ENCODE measurements at places on chromosomes 11 and 22.

GRCh38 chr11:65058419-65059054, at the start of gene NAALADL1:
Gene NAALADL1 (minus strand): TSS chr11:65058553. CDS start chr11:65058521, 32 bp downstream.
- DNase-seq: no peak

- DNase-seq: no peak
Measured at GRCh38 chr11:72781313-72782080, 12.3 kb downstream of the STARD10 start.

GRCh38 chr11:128587415-128587814, at the start of gene ETS1:
Gene ETS1 (minus strand): TSS chr11:128587558. CDS start chr11:128573130, 14,428 bp downstream.
- no peak for DNase-seq

- no peak for DNase-seq
Measured at GRCh38 chr11:68694431-68695297, 10.3 kb downstream of the GAL start.

- no peak for DNase-seq
Measured at GRCh38 chr11:37857726-37858125, 1259.7 kb upstream of the RAG2 start.

GRCh38 chr11:34823639-34824038, 92.5 kb downstream of the APIP start:
- DNase-seq: no peak

DNA sequence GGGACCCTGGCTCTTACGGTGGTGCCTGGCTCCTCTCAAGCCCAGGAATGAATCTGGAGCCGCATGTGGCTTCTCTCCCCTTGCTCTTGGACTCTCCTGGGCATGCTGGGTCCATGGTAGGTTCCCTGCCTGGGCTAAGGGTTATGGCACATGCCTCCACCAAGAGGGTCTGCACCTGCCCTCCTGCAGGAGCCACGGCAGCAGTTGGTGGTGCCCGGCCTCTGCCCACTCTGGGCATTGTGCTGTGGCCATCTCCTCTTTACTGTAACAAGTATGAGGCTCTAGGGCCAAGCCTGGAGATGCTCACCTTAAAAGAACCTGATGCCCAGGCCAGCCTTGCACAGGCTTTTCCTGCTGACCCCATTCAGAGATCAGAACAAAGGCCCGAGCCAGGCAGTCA, 104.0 kb upstream of the PITPNB start:
- DNase-seq: no peak

DNA sequence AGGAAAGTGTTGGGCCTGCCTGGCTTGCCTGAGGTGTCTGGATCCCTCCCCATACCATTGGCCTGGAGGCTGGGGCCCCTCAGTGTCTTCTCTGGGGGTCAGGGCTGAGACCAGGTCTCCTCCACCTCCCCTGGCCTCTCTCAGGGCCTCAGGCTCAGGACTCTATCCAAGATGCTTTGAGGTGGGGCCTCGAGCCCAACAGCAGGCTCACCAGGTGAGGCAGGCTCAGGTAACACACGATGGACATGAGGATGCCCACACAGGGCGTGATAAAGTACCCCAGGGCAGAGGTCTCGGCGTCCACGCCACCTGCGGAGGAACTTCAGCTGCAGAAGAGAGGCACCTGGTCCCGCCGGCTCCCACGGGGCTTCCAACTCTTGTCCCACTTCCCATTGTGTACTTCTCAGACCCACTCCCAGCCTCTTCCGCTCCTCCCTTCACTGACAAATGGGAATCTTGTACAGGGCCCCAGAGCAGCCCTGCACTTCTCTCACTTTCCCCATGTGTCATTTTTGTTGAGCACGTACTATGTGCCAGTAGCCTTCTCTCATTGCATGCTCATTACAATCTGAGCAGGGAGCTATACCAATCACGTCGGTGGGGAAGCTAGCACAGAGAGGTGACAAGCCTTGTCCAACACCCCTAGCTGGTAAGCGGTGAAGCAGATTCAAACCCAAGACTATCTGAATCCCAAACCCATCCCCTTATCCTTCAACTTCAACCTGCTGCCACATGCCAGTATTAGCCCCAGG, 3.8 kb downstream of the SLC29A2 start:
- DNase-seq: no peak

DNA sequence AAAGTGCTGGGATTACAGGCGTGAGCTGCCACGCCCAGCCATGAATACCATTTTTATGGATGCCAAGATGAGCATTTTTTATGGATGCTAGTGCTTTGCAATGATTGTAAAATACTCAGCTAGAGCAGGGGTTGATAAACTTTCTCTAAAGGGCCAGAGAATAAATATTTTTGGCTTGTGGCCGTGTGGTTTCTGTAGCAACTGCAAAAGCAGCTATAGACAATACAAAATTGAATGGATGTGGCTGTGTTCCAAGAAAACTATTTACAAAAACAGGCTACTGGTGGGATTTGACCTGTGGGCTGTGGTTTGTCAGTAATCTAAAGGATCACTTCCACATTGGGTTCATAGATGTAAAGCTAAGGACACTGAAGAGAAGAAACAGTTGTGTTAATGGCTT, 56.0 kb downstream of the COMMD9 start:
- peak; percentile 61 for DNase-seq

DNA sequence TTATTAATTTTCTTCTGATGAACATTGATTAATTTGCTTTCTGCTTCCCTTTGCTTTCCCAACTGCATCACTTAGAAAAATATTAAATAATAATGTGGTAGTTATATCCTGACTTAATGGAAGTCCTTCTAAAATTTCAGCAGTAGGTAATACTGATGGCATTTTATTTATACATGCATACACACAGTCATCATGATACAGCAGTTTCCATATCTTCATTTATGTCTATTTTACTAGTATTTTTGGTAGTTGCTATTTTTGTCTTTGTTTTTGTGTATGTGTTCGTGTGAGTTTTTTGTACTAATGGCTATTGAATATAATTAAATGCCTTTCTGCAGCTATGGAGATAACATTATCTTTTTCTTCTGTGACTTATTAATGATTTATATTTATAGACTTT, 484.7 kb upstream of the CNTN5 start:
- no peak for DNase-seq

- no peak for DNase-seq
Measured at GRCh38 chr22:47133061-47133969, 370.9 kb downstream of the TBC1D22A start.

- DNase-seq: no peak
Measured at GRCh38 chr11:66238786-66239413, 29.5 kb upstream of the RAB1B start.

DNA sequence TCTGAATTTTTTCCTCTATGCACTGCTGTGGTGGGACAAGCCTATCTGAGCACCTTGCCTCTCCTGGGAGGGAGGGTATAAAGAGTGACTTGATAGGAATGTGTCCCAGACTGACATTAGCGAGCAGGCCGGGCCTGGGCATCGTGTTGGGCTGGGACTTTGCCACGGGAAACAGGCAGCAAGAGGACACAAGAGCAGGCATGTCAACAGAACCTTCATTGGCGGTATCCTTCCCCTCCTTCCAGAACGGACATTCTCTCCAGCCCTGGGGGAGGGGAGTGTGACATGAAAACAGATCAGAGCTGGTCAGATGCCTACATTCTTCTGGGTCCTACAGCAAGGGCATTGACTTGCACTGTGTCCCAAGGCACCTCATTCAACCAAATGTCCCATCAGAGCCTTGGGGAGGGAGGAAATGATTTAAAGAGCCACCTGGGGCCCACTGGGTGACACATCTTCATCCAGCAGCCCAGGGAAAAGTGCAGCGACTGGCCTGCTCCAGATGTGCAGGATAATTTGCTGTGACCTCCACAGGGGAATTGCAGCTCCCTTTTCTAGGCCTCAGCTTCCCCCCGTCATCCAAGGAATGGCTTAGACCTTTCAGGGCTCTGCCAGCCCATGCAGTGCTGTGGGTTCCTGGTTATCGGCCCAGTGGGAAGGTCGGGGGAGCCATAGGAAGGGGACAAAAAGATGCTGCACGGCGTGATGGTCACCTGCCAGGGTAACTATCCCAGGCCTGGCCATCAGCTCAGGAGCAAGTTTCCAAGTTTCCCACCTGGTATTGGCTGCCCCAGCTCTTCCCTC, 21.8 kb upstream of the UVRAG start:
- DNase-seq: no peak

GRCh38 chr11:94472916-94473799, 20.5 kb downstream of the MRE11 start:
- DNase-seq: peak; percentile 43

DNA sequence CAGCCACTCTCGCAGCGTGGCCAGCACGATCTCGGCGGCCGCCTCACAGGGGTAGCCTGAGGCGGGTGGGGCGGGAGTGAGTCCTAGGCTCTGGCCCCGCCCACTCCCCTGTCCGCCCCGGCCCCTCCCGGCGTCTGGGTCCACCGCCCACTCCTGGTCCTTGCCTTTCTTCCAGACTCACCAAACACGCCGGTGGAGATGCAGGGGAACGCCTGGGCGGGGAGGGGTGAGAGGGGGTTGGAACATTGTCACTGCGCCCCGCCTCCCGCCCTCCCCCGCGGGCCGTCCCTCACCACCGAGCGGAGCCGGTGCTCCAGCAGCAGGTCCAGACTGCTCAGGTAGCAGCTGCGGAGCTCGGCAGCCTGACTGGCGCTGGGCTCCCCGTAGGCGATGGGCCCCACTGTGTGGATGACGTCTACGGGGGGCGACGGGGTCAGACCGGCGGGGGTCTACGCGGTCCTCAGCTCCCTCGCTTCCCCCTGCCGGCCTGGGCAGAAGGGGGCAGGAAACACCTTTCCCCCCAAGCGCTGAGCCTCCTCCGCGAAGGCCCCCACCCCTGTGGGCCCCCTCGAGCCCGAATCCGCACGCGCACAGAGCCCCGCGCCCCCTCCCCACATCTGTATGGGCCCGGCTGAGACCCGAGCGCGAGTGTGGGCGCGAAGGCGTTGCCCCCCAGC, 13.2 kb downstream of the OTUB1 start:
- peak; percentile 40 for DNase-seq

GRCh38 chr22:34917239-34917638, 148.7 kb upstream of the ISX start:
- peak; percentile 60 for DNase-seq

- DNase-seq: no peak
Measured at GRCh38 chr11:2250485-2250884, 19.9 kb downstream of the ASCL2 start.

GRCh38 chr11:5092821-5093585, 23.6 kb downstream of the OR52E1 start:
- peak; percentile 53 for DNase-seq

GRCh38 chr11:106418791-106419190, 341.3 kb downstream of the AASDHPPT start:
- no peak for DNase-seq

GRCh38 chr22:35399114-35399677, 744 bp upstream of the MCM5 start:
- DNase-seq: no peak

- DNase-seq: no peak
Measured at GRCh38 chr22:36922711-36923110, 9.3 kb downstream of the CSF2RB start.

GRCh38 chr11:77042111-77042726, 8.0 kb downstream of the B3GNT6 start:
- no peak for DNase-seq

DNA sequence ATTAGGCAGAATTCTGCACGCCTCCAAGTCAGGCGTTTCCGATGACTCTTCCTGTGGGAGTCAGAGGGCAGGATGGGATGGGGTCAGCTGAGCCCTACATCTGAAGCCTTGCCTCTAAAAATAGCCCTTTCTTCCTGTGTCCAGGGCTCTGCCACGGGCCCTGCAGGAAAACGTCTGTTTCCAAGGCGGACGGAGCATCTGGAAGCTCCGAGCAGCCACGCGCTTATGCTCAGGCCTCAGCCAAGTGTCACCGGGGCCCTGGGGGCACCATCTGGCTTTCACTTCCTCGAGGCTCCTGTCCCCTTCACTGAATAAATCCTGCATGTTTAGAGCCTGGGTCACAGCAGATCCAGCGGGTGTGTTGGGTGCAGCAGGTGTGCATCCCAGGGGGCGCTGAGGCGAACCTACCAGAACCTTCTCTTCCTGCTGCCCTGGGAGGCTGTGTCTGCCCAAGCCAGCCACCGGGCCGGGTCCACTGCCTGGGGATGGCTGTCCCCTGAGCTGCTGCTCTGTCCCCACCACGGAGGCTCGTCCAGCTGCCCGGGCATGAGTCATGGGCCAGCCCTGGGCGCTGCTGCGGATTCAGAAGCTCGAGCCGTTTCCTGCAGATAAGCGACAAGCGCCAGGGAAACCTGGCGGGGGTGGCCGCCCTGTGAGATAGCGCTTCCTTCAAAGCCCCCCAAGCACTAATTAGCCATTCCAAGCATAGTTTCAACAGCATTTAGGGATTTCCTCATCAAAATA, 32.0 kb upstream of the LINC01488 start:
- DNase-seq: no peak

DNA sequence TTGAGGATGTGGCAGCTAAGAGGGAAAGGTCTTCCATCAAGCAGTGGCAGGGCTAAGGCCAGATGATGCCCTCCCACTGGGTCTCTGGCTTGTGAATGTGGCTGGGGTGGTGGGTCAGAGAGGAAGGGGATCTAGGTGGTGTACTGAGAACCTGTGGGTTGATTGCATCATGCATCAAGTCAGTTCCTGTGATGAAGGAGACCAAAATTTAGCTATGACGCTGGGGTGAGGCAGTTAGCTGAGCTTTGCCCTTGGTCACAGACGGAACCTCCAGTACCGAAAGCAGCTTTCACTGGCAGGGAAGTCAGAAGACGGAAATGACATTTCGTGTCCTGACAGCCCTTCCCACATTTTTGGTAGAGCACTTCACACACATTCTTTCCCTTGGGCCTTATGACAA, 20.7 kb downstream of the ATG16L2 start:
- no peak for DNase-seq

DNA sequence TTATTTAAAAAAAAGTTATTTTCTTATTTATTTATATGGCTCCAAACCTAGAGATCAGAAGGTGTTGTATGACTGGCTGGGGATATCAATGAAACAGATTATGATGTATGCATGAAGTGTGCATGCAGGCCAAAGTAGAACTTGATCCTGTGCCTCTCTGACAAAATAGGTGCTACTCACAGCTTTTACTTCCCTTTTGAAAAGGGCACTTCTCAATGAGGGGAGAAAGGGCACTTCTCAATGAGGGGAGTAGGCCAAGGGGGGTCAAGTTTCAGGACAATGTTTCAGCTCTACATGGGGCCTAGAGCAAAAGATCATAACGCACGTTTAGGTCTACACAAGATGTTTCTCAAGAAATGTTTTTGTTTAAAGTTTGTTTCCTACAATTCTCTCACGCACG, 397.5 kb downstream of the ETS1 start:
- no peak for DNase-seq

DNA sequence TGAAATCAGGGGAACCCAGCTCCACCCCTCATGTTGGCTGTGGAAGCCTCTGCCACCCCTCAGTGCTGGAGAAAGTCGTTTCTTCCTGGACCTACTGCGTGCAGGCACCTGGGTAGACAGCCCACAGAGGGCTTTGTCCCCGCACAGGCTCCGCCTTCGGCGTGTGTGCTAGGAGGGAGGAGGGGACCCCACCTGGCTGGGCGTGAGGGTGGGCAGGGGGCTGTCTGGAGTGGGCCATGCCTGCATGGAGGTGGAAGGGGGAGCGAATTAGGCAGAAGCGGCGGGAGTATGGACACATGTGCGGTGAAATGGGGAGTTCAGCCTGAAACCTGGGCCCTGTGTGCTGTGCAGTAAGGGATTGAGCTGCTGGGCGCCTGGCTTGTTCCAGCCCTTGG, 49.3 kb downstream of the FBLN1 start:
- no peak for DNase-seq
